Activated naive CD4-positive, alpha-beta T cell (primary cell): ENCODE measurements at places on chromosomes 7 and 10.

- DNase-seq, result no peak
These were observed 181.3 kb downstream of the WDR11 start for GRCh38 chr10:121032460-121032859.

- no peak for DNase-seq
These were observed 33.2 kb upstream of the TPK1 start for GRCh38 chr7:144869082-144869481.

- DNase-seq, result no peak
These were observed 12.9 kb downstream of the ATP5MF start for GRCh38 chr7:99453105-99453504.

GRCh38 chr10:63770523-63770922, 249.3 kb downstream of the REEP3 start:
- DNase-seq, result no peak

- DNase-seq, result no peak
These were observed 71.8 kb upstream of the ADGRA1 start for GRCh38 chr10:133015816-133016462.

- DNase-seq, result no peak
These were observed 64.7 kb downstream of the CREB5 start for GRCh38 chr7:28477041-28477442.

- DNase-seq, result no peak
These were observed 31.5 kb upstream of the SMNDC1 start for GRCh38 chr10:110336111-110336721.

DNA sequence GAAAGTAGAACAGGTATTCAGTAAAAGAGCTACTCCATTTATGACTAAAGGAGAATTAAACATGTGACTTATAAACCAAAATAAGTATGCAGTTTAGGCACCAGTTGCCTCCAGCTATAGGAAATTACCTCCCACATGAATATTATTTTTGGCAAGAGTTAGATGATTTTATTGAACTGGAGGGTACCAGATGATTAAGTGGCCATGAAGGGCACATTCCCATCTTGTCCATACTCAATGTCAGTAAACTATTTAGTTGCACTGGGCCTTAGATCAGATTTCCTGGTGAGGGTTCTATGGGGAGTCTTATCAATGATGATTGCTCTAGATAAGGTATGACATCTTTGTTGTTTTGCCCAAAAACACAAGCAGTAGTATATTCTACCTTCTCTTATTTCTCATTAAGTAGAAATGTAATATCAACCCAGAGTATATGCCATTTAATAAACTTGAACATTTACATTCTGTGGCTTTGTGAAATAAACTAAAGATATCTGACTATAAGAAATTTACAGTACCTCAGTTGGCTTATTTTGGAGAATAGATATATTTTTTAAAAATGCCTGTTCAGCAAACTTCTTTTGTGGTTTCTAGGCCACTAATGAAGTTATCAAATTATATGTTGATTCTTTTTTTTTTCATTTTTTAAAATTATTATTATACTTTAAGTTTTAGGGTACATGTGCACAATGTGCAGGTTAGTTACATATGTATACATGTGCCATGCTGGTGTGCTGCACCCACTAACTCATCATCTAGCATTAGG, 145.3 kb downstream of the SEMA3A start:
- no peak for DNase-seq

- no peak for DNase-seq
These were observed 86.2 kb downstream of the GPR85 start for GRCh38 chr7:113000316-113001020.

DNA sequence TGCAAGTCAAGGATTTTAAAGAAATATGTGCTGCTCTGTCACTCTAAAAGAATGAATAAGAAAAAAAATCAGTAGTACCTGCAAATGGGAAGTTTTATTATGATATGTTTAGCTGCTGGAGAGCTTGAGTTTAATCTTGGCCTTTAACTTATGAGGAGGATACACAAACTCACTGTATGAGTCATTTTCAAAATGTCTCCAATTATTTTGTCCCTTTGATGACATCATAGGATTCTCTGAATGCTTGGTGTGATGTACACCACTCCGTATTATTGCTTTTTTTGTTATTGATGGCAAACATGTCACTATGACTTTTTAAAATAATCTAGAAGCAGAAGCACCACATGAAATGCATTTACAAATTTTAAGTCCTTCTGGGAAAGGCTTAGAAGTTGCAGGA, 125.8 kb downstream of the RALA start:
- DNase-seq, result no peak

DNA sequence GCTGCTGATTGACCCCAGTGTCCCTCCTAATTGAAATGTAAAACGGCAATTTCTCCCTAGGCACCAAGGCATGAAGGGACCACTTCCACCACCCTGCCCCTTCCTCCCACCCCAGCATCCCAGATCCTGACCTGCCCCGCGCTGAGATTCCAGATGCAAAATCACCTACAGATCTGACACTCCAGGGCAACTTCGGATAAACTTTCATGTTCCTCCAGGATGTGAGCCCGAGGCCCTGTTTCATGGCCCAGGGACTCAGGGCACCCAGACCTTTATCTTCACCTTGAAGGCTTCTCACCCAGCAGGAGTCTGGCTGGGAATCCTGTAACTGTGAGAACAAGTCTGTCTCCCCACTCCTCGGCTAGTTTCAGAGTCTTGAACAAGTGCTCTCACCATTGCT, 361.8 kb downstream of the PLXNA4 start:
- no peak for DNase-seq

GRCh38 chr7:41149576-41149975, 553.3 kb downstream of the INHBA start:
- no peak for DNase-seq

- no peak for DNase-seq
These were observed 40.6 kb upstream of the NCAPG2 start for GRCh38 chr7:158745057-158745715.

DNA sequence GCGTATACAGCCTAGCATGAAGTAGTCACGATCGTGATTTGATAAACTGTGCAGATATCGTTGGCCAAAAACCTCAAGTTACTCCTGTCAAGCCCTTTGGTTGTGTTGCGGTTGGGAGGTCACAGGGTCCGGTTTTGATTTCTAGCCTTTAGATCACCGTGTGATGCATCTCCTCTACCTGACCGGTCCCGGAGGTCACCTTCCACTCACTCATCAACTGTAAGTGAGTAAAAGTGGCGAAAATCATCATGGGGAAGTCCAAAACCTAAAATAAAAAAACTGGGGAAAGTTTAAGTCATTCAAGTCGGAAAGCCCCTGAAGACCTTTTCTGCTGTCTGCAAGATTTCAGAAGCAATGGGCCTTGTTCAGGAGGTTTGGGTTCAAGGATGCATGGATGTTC, 62.8 kb downstream of the ADARB2 start:
- DNase-seq, result no peak

GRCh38 chr10:101778781-101779543, 3.0 kb upstream of the FGF8 start:
- DNase-seq, result peak; percentile 26

DNA sequence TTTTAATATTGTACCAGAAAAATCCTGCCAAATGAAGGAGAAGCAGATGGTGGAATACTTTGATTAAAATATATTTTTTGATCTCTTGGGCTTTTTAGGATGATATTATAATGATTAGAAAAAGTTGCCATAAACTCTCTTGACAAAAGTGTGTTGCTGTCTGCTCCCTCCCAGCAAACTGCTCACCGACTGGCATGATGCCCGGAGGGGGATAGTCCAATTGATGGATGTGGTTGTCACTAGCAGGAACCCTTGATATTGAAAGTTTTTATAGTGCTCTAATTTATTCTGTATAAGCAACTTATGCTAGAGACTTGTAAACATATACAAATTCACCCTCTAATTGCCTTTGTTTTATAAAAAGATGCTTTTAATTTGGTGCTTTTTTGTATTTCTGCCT, 114.0 kb downstream of the DNAH11 start:
- no peak for DNase-seq

- no peak for DNase-seq
These were observed 4.6 kb downstream of the SH2B2 start for GRCh38 chr7:102291056-102291915.

GRCh38 chr10:124180947-124181549, 87.7 kb upstream of the CHST15 start:
- DNase-seq, result no peak

- peak; percentile 15 for DNase-seq
These were observed 18.6 kb downstream of the OPALIN start for GRCh38 chr10:96339956-96340904.

DNA sequence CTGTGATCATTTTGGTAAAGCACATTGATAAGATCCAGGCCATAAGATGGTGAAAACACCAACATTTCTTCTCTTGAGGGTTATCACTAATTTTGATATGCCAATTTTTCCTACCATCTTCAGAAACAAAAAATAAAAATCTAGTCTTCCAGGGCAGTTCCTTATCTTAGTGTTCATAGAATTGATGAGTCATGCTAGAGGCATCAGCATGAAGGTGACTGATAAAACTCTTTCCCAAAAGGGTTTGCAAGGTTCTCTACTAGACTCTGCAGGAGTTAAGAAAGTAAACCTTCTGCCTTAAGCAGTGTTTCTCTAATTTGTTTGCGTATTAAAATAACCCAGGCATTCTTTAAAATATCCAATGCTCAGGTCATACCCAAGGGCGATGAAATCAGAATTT, 483.1 kb upstream of the CNTNAP2 start:
- no peak for DNase-seq

DNA sequence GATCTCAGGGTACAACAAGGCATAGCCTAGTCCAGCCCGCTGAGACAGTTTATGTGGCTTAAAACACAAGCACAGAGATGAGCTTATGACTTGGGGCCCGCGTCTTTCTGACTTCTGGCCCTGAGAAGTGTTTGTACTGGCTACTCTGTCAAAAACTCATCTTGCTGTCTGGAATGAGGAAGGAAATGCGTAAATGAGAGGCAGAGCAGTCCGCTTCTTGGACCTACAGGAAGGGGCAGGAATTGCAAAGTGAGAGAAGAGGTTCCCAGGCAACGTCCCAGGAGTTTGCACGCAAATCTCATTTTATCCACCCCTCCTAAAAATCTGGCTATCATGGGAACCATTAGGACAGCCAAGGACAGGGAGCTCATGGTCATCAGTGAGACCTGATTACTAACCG, 5.5 kb downstream of the ANXA11 start:
- DNase-seq, result no peak

GRCh38 chr10:3476186-3476585, 303.6 kb upstream of the PITRM1 start:
- DNase-seq, result no peak

GRCh38 chr10:89327803-89328441, at the start of gene IFIT3:
Gene IFIT3 (plus strand): TSS chr10:89327997. CDS start chr10:89328074, 77 bp downstream.
- DNase-seq, result no peak

DNA sequence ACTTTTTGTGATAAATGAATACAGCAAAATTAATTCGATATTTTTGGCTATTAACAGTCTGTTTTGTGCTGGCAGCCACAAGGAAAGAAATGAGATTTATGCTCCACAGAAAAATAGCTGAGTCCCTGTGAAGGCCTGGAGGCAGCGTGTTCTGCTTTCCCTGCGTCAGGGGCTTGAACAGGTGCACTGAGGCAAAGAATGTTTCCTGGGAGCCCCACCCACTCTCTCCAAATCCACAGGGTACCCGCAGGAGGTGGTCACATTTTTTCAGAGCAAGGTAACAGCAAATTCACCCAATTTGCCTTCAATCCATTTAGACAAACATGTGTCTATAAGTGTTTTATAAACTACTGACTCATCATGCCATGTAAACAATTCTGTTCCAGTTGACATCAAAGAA, 308.1 kb downstream of the TCERG1L start:
- no peak for DNase-seq

DNA sequence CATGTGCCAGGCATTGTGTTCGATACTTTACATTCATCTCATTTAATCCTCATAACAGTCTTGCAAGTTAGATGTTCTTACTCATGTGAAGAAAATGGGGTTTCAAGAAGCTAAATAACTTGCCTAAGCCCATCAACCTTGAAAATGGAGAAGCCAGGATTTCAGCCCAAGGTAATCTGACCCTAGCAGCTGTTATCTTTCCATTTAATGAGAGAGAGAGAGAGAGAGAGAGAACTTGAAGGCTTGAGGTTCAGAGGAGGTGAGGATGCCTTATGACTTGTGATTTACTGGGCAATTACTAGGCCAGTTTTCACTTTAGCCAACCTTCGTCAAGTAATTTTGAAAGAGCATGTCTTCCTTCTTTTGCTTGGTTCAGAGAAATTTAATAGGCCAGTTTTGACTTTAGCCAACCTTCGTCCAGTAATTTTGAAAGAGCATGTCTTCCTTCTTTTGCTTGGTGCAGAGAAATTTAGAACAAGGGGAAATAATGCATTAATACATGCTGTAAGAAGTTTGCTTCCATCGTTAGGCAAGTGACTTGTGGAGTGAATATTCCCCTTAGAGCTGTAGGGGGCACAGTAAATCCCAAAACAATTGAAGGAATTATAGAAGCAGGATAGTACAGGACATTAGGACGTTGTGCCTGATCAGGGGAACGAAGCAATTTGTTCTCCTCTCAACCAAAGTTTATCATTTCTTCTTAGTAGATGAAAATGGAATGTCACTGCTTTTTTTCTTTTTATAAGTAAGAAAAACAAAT, 143.0 kb upstream of the BMPER start:
- no peak for DNase-seq

GRCh38 chr7:137669706-137670105, 177.1 kb downstream of the DGKI start:
- DNase-seq, result no peak

DNA sequence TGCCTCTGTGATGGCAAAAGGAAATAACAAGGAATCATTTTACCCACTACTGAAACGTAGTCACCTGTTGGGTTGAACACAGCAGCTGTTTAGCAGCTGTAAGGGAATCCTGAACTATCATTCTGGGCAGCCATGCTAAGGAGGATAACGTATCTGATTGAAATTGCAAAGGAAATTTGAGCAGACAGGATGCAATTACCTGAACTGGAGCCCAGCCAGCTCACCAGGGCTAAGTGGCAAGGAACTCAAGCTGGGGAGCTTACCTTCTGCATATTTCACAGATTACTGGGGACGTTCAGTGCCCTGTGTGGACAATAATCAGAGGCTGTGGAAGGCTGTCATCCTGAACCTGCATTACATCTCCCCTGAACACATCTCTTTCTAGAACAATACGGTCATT, 650.5 kb downstream of the SORCS3 start:
- DNase-seq, result no peak

- no peak for DNase-seq
These were observed 146.1 kb downstream of the ABCA13 start for GRCh38 chr7:48317360-48317759.
